Keratinocyte (primary cell): ENCODE measurements at places on chromosomes 4 and X.
A peak's percentile ranks its signal among the peaks of the same experiment; 100 is the strongest.

DNA sequence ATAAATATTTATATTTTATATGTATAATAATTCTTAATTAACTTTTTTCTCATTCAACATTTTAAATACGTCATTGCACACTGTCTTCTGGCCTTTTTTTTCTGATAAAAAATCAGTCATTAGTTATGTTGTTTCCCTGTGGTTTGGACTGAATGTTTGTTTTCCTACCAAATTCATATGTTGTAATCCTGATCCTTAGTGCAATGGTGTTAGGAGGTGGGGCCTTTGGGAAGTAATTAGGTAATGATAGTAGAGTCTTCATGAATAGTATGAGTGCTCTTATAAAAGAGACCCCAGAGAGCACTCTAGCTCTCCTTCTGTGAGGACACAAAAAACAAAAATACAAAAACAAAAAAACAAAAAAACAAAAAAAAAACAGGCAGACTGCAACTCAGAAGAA is 117.2 kb downstream of the GASK1B start:
- no peak for DNase-seq

- no peak for DNase-seq
These were observed 77.7 kb upstream of the INTU start for GRCh38 chr4:127555106-127555505.

GRCh38 chr4:48110452-48110978 is 23.5 kb downstream of the TXK start:
- no peak for DNase-seq

- DNase-seq: no peak
These were observed 27.7 kb downstream of the PDGFRA start for GRCh38 chr4:54256491-54257486.

- DNase-seq: no peak
These were observed 134.4 kb downstream of the PCDH7 start for GRCh38 chr4:30854531-30854930.

GRCh38 chr4:39936565-39937418 is 40.9 kb downstream of the PDS5A start:
- peak; percentile 23 for DNase-seq

- no peak for DNase-seq
These were observed 346.3 kb downstream of the FBXW7 start for GRCh38 chr4:152189451-152190179.

- DNase-seq: no peak
These were observed 6.3 kb upstream of the C4orf36 start for GRCh38 chr4:86898562-86898961.

DNA sequence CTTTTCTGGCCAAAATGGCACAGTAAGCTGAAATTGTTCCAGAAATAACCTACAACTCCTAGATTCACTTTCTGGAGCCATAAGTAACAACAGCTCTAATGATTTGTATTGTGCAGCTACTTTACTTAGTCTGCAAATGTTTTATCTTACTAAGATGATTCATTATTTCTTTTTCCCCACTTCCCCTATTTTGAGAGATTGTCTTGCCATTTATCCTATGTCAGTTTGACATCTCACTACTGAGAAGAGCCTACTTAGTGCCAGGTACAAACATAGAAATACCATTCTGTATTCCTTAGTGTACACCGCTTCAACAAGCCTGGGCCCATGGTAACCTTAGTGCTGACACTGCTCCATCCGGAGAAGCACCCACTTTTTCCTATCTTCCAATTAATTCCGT is 13.8 kb upstream of the STK26 start:
- DNase-seq: no peak

DNA sequence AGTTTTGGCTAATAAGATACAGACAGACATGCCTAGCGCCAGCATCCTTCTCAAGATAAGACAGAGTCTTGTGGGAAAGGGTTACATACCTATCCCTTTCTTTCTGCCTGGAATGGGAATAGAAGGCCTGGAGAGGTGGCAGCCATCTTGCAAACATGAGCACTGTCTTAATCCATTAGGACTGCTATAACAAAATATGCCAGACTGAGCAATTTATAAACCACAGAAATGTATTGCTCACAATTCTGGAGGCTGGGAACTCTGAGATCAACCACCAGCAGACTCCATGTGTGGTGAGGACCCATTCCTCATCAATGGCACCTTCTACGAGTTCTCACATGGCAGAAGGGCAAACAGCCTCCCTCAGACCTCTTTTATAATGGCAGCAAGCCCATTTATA is 26.5 kb upstream of the NEIL3 start:
- DNase-seq: no peak

DNA sequence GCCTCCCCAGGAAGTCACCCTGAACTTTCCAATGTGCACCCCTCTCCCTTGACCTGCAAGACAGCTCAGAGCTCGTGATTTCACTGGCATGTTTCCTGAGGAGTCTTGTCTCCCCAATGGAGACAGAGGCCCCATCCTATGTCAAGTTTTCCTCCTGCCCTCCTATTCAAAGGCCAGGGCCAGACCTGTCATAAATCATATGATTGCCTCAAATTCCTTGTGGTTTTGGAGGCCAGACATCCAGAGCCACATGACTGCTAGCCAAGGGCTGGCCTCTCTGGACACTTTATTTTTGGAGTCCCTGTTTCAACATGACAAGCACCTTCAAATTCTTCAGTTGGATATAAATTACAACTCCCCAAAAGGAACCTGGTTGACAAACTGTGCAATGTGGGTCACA is 76.0 kb upstream of the TFDP3 start:
- DNase-seq: no peak

DNA sequence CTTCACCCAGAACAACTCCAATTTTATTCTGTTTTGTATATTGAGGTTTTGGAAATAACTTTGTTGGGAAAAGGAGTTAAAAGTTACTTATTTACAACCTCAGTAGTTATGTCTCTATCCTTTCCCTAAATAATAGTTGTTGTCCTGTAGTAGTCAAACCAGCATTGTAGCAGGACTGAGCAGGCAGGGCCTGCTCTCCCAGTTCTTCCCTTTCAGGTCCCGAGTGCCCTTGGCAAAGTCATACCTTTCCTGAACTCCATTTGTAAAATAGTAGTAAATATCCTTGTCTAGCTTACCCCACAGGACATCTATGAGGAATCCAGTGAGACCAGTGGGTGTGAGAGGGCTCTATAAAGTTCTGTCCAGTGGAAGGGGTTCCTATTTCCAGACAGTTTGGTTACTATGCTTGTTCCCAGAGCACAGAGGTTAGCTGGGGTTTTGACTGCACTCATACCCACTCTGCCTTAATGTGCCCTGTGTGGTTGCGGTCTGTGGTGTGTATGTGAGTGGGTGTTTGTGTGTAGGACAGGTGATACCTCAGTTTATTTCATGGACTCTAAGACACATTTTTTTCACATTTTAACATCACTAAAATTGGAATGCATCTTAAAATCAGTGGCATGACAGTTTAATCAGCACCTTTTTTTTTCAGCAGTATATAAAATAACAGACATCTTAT is 136.3 kb downstream of the AMMECR1 start:
- DNase-seq: no peak

GRCh38 chrX:44935172-44935571 is 62.2 kb downstream of the KDM6A start:
- no peak for DNase-seq

DNA sequence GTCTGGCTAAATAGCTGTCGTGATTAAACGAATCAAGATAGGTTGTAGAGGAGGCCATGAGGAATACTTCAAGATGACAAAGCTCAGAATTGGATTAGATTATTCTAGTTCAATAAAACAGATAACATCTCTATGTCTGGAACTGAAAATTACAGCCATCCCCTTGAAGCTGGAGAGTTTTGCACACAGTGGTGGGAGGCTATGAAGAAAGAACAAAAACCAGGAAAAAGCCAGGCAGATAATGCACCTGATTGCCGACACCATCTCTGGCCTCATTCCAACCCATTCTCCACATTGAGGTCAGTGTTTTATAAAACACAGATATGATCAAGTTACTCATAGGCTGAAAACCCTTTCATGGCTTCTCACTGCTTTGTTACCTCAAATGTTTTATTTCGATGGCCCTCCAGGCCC is 188.3 kb downstream of the RASL11B start:
- no peak for DNase-seq

GRCh38 chrX:154541896-154542722 is 4.5 kb downstream of the G6PD start:
- no peak for DNase-seq

GRCh38 chr4:143095447-143095846 is 89.3 kb upstream of the USP38 start:
- no peak for DNase-seq

DNA sequence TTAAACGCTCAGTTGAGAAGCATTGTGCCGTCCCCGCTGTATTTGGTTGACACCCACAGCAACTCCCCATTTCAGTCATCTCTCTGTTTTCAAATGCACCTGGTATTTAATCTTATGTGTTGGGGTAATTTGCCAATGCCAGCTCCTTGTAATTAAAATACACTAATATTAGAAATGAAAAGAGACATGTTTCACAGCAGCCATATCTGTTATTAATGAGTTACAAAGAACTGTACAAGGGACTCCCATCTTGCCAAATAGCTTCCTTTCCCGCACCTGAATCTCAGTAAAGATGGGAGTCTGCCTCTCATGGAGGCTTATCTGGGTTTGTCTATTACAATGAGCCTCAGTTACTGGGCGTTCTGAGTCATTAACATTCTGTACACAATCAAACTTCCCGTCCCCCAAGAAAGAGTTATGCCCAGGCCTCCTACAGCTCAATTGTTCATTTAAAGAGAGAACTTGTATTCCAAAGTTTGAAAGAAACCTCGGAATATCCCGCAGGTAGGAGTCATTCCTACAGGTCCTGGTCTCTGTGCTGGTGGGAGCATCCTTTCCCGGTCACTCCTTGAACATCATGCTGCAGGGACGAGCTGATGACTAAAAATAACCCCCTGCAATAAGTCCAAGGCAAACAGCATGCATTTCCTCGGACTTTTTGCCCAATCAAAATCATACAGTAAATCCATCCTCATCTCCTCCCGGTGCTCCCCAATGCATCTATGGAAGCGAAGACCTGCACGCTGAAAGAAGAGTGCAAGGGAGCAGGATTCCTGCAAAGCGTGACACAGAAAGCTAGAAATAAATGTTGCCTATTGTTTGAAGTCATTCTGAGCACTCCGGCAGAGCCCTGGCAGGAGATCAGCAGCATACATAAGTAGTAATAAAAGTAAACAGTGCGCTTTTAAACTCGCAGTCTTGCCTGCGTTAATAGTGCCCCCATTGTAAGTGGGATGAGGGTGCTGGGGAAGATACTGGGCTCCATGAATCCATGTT is 926 bp downstream of the NDP start:
- DNase-seq: no peak

GRCh38 chr4:35942092-35942491 is 302.2 kb downstream of the ARAP2 start:
- DNase-seq: no peak

- DNase-seq: no peak
These were observed 392.8 kb upstream of the NR3C2 start for GRCh38 chr4:148834804-148835631.
